ENCODE measurements at places on chromosomes 13 and 19.

DNA sequence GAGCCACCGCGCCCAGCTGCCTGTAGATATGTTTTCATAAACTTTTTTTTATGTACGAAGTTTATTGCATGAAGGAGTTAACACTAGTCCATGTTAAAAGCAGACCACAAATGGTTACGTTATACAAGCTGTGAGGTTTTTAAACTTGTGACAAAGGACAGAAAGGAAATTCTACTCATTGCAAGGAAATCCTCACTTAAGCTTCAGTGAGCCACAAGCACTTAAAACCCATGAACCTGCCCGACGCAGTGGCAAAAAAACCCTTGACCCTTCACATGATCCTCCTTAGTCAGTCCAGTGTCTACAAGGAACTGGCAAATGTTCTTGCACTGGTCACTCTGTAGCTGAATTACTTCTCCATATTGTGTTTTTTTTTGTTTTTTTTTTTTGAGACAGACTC is 4.2 kb downstream of the MPND start:
- no peak for DNase-seq

GRCh38 chr19:43779820-43780219 is 953 bp downstream of the KCNN4 start:
- no peak for DNase-seq

GRCh38 chr13:94776956-94777355 is 64.6 kb upstream of the SOX21 start:
- DNase-seq = no peak

DNA sequence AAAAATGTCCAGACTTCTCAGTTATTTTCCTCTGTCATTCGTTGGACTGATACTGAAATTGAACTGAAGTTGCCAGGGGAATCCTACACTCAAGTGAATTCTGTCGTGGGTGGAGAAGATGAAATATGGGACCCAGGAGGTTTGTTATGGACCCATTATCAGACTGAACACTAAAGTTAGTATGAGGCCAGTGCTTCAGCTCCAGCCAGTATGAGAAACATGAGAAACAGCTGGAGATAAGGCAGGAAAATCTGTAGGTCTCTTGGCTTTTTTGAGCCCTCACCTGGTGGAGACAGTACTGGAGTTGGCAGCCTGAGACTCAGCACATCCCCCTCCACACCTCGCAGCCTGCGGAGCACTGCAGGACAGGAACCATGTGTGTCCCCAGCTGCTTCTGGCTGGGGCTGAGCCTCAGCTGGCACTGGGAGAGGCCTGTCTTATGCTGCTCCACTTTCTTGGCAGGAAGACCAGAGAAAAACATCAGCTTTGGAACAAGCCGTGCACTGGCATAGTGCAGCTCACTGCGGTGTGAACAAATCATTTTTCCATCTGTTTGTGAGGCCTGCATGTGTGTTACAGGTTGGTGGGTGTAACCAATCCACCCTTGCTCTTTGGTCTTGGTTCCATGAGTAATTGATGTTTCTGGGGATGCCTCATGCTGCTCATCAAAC is 641.0 kb downstream of the FGF9 start:
- peak; percentile 6 for DNase-seq

GRCh38 chr19:36115453-36116343 is at the start of gene TBCB:
Gene TBCB (plus strand): TSS chr19:36115468. CDS start chr19:36115561, 93 bp downstream.
- DNase-seq = peak; percentile 73

DNA sequence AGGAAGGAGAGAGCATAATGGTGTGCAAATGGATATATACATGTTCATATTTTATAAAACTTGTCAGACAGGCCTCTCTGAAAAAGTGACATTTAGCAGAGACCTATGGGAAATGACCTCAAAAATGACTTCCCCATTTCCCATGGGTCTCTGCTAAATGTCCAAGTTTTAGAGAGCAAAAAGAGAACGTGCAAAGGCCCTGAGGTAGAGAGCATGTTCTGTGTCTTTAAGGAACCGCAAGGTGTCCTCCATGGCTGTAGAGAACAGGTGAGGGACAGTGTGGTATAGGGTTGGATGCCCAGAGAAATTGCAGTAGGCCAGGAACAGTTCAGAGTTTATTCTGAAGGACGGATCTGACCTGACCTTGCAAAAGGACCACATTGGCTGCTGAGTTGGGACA is 113.2 kb upstream of the RNF113B start:
- no peak for DNase-seq

All from AG08395 (cell line).